ENCODE measurements at places on chromosomes 11 and 22. TPM values are rescaled to one million over a fixed set of nuclear protein-coding genes. Genes with fewer than 3 reads are reported as not detected.

DNA sequence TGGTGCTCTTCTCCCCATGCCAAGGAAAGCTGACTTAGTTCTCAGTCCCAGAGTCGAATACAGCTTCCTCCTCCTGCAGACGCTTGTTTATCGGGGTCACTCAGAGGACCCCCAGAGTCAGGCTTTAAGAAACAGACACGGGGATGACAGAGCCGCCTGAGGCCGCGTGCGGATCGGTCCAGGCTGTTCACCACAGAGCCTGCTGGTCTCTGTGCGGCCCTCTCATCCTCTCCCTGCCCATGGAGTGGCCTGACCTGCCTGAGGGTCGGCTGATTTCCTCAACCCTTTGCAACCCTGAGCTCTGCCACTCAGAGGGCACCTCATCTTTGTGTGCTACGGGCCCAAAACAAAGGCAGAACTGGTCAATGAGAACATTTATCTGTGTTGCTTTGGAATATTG lies 2.1 kb downstream of the GAL start:
- H3K27ac ChIP-seq = no peak overlapping the region
- peaks cover 4% of the 10 kb centered on the region for H3K27me3 ChIP-seq
- no peak for DNase-seq
- no peak overlapping the region for H3K4me3 ChIP-seq
- H3K36me3 ChIP-seq = no peaks in the 10 kb centered on the region

DNA sequence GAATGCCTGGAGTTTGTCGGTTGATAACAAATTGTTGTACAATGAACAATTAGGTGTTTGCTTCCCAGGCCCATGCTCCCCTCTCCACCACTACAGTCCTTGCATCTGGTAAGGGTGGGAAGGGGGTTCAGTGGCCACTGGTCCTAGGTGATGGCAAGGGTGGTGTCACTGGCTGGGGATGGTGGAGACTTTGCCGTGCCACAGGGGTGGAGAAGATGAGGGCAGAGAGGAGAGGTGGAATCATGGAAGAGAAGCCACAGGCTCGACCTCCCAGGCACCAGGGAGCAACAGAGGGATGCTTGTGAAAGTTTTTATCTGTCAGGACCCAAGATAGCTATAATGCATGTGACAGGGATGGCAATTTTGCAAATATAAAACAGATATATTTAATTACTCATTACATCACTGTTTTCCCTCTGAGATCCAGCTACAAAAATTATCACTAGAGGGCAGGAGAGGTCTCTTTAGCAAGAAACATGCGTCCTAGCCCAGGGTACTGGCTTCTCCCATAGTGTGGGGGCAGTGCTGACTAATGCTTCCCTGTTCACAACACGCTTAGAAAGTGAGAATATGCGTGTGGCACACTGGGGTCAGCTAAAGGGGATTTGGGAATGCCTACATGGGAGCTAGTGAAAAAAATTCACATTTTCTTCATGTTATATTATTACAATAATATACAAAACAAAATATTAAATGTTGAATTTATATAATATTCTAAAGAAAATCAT lies 49.0 kb upstream of the AMPD3 start:
- H3K4me3 ChIP-seq = no peak overlapping the region
- no peaks in the 10 kb centered on the region for H3K27me3 ChIP-seq
- H3K4me1 ChIP-seq = peaks cover 18% of the 10 kb centered on the region
- DNase-seq = peak; percentile 84
- peak overlapping the region; percentile 4 for H3K27ac ChIP-seq

Gene FOLR1
- not detected for total RNA-seq

Gene EXPH5
- 0.85 TPM for total RNA-seq

Gene OR51I1
- not detected for total RNA-seq

Gene OSM
- not detected for total RNA-seq

Gene NPTXR
- total RNA-seq = 32.6 TPM

DNA sequence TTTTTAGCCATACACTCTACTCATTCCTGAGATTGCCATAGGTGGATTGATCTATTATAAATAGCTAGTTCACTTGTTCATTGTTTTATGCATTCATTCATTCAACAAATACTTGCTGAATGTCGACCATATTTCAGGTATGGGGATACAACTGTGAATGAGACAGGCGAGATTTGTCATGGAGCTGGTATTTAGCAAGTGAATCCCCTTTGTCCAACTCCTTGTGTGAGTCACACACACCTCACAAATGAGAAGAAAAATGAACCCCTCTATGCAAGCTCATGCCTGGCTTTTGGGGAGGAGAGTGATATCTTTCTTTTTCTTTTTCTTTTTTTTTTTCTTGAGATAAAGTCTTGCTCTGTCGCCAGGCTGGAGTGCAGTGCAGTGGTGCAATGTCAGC lies 1.8 kb upstream of the AMPD3 start:
- H3K27me3 ChIP-seq = peaks cover 4% of the 10 kb centered on the region
- DNase-seq = no peak
- no peaks in the 10 kb centered on the region for H3K36me3 ChIP-seq
- peaks cover 22% of the 10 kb centered on the region for H3K4me1 ChIP-seq
- H3K4me3 ChIP-seq = no peak overlapping the region
- no peak overlapping the region for H3K27ac ChIP-seq

- peaks cover 7% of the 10 kb centered on the region for H3K36me3 ChIP-seq
- H3K4me3 ChIP-seq = no peak overlapping the region
- no peaks in the 10 kb centered on the region for H3K27me3 ChIP-seq
- H3K4me1 ChIP-seq = no peaks in the 10 kb centered on the region
- no peak overlapping the region for H3K27ac ChIP-seq
- DNase-seq = no peak
Measured at GRCh38 chr22:17732251-17732854, 41.9 kb downstream of the BID start.

GRCh38 chr11:102320188-102320587 lies 2.9 kb downstream of the BIRC3 start:
- H3K27ac ChIP-seq = peak overlapping the region; percentile 93
- H3K4me3 ChIP-seq = peak overlapping the region; percentile 81
- H3K4me1 ChIP-seq = peaks cover 56% of the 10 kb centered on the region

GRCh38 chr11:23227078-23227445 lies 366.8 kb upstream of the CCDC179 start:
- H3K27me3 ChIP-seq = no peaks in the 10 kb centered on the region
- H3K27ac ChIP-seq = no peak overlapping the region
- no peak overlapping the region for H3K4me3 ChIP-seq

Gene FLRT1
- 0.51 TPM for total RNA-seq

- peaks cover 30% of the 10 kb centered on the region for H3K27me3 ChIP-seq
- peaks cover 28% of the 10 kb centered on the region for H3K4me1 ChIP-seq
- H3K4me3 ChIP-seq = peak within 1 kb of the TSS; percentile 67
- peaks cover 6% of the 10 kb centered on the region for H3K36me3 ChIP-seq
- peak within 1 kb of the TSS; percentile 62 for H3K27ac ChIP-seq
Measured at GRCh38 chr11:94767701-94768601, at the start of gene AMOTL1. Gene AMOTL1 (plus strand): TSS chr11:94768356. CDS start chr11:94768512, 156 bp downstream.

All from Panc1 (cell line).